ENCODE measurements at places on chromosomes 11 and 22.

DNA sequence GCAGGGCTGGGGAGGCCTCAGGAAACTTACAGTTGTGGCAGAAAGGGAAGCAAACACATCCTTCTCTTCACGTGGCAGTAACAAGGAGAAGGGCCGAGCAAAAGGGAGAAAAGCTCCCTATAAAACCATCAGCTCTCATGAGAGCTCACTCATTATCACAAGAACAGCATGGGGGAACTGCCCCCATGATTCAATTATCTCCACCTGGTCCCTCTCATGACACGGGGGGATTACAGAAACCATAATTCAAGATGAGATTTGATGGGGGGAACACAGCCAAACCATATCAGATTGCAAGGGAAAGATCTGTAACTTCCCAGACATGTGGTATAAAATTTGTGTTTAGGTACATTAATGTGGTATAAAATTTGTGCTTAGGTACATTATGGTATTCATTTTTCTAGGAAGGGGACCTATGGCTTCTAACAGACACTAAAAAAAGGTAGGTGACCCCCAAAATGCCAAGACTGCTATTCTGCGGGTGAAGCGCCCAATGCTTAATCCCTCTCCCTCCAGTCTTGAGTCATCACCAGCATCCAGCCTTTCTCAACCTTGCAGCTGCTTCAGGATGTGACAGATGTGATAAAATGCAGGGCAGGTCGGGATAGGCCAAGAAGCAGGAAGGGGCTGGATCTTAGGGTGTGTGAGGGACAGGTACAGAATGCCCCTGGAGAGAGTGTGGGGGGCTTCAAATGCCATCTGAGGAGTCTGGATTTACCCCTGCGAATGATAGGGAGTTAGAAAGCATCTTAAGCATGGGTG lies 57.7 kb upstream of the AMPD3 start:
- DNase-seq, result no peak

DNA sequence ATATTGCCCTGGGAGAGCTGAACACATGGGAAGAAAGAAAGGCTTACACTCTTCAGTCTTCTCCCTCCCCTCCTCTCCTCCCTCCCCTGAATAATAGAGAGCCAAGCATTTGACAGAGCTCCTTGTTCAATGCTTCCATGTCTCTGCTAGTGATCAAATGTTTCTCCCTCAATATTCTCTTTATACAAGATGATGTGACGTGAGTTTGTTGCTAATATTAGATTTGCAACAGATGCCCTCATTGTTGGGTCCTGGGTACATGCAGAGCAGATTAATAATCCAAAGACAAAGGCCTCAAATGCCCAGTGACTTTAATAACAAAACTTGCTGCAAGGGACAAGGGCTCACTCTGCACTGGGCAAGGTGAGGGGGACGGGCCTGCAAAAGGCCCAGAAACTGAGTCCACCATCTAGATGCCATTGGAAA lies 7.1 kb upstream of the ENDOD1 start:
- no peak for DNase-seq

DNA sequence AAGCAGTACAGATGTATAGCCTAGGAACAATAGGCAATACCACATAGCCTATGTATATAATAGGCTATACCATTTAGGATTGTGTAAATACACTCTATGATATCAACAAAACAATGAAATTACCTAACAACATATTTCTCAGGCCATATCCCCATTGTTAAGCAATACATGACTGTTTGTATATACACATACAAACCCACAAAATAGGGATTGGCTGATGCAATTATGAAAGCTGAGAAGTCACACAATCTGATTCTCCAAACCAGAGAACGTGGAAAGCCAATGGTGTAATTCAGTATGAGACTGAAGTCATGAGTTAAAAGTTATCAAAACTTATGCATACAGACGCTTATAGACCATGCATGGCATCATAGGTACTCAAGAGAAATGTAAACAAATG lies 700.1 kb upstream of the RAG2 start:
- no peak for DNase-seq

GRCh38 chr11:97280347-97280746 lies 890.5 kb downstream of the JRKL start:
- DNase-seq, result no peak

DNA sequence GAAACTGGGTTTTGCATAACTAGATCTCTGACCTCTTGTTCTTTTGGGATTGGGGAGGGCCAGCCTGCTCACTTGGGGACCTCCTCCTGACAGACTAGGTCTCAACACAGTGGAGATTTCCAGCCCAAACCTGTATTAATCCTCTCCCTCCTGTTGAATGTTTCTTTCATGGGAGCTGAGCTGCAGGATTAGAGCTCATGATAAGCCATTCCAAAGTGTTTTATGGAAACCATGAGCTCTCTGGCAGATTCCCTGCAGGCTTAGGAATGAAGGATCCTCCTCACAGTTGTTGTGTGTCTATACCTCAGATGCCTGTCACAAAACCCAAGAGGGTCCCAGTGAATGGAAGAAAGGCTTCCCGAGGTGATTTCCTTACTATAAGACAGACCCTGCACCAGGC lies 248.4 kb upstream of the B3GAT1 start:
- no peak for DNase-seq

GRCh38 chr22:42792909-42793847 lies 63.9 kb downstream of the ARFGAP3 start:
- no peak for DNase-seq

DNA sequence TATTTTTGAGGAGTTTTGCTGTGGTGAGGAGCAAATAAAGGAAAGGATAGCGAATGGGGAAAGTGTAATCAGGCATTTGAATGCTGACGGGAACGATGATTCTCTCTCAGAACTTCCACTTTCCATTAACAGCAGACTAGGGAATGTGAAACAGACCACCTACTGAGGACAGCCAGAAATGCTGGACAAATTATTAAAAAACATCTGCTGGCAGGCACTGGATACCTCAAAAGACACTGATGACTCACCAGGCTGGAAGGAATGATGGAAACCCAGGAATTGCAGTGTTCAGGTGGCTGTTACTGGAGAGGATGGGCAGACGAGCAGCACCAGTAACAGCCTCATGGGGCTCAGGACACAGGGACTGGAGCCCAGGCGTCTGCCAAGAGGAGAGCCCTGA lies 33.4 kb downstream of the PLA2G6 start:
- DNase-seq, result no peak

DNA sequence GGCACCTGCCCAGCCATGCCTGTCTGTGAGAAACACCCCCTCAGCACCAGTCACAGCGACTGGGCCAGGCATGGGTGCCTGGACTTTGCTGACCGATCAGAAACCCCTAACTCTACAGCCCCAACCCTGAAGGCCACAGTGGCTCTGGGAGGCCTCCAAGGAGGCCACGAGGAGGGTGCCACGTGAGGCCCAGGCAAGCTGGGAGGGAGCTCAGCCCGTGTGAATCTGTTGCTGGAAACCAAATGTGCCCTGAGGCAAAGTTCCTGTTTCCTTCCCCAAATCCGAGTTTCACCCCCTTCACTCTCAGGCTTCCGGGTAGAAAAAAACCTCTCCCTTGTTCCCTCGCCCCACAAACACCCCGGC lies 1.3 kb downstream of the UNC93B1 start:
- no peak for DNase-seq

- peak; percentile 20 for DNase-seq
Measured at GRCh38 chr11:111417766-111418435, 38.8 kb upstream of the POU2AF1 start.

DNA sequence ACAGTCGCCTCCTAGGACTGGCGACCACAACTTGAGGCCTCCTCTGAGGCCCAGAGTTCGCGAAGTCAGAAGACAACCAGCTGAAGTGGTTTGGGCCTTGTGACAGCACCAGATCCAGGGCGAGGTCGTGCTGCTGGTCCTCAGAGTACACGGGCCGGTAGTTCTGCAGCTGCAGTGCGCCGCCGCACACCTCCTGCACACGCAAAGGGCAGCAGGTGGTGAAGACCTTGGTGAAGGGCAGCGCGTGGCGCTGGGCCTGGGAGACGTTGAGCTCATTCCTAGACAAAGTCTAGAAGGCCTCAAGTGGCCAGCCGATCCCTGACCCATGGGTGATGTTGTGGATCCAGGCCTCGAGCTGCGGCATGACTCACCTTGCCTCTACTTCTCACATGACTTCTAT lies 18.2 kb downstream of the CD3E start:
- DNase-seq, result no peak

DNA sequence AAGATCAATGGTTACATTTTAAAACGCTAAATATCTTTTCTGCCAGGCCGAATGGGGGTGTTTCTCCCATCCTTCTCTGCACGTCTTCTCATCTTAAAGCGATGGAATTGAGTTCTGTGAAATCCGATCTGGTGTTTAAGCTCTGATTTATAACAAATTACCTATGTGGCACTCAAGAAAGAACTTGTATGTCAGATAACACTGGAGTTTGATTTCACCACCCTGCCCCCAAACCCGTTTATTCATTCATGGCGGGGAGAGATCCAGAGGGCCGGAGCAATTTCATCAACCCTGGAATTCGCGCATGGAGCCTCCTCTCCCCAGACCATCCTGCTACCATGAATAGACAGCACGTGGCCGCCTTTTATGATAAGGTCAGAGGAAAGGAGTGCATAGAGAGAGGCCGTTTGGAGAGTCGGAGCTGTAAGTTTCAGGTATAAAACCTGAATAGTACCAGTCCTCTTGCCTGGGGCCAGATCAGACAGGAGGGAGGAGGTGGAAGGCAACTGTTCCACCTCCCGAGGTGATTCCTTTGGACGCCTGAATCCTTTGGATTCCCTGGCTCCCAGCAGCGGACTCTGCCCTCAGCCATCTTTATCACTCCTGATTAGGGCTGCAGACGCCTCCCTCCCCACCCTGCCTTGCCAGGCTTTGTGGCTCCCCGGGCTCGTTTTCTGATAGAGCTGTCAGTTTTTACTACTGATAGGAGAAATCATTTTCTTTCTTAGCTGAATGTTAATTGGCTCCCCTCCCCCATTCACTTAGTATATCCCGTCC lies 27.3 kb upstream of the NFAM1 start:
- no peak for DNase-seq

DNA sequence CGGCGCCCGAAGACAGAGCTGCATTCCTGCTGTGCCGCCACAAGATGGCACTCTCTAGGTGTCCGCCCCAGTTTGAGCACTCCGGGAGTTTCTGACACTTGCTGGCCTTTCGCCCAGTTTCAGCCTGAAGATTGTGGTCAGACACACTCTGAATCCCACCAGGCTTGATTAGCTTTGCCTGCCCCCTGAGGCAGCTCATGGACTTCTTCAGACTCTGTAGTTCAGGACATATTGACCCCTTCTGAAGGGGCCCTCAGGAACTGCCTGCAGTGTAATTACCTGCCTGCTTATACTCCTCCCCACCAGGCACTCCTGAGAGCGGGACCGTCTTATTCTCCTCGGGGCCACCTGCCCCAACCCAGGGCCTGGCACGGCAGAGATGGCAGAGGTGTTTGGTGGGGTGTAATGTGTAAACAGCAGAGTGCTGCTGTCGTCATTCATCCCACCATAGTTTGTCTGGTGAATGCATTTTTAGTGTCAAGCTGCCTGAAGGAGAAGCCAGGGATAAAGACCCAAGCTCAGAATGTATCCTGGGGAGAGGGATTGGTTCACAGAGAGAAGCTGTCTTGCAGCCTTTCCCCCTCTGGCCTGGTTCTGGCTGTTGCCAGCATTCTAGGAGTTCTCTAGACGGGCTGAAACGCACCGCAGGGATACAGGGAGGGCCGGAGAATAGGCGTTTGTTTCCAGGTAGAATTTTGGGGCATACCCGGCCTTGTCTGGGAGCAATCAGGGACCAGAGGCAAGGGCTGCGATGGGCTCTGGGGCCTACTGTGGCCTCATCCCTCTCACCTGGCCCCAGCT lies 46.4 kb downstream of the EIF3F start:
- peak; percentile 42 for DNase-seq

DNA sequence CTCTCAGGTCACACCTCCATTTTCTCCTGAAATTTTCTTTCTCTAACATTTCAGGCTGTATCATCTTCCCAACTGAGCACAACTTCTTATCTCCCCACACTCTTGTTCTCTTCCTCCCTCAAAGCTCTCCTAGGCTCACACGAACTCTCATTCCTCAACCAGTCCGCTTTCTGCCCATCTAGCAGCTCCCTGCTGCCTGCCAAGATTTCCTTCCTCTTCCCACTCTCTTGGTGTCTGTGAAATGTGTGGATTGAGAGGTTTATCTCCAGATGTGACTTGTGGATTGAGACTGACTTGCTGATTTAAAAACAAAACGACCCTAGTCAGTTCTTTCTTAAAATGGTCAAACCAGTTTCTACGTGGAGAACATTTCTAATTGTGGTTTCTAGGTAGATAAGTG lies 106.3 kb downstream of the MTNR1B start:
- DNase-seq, result no peak

DNA sequence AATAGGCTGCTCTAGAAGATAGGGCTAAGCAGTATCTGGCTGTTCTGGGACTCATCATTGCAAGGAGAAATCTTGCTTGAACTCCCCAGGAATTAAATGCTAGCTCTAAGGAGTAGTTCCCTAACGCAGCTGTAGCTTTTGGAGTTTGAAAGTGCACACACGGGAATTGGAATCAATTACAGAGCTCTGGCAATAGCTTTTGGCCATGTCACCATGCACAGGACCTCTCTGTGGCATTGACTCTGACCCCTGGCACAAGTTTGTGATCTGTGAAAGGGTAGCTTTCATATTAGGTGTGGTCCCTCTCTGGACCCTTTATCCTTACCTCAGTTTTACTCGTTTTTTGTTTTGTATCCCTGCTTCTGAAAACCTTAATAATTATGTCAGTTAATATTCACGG lies 121.6 kb downstream of the FAT3 start:
- DNase-seq, result no peak

DNA sequence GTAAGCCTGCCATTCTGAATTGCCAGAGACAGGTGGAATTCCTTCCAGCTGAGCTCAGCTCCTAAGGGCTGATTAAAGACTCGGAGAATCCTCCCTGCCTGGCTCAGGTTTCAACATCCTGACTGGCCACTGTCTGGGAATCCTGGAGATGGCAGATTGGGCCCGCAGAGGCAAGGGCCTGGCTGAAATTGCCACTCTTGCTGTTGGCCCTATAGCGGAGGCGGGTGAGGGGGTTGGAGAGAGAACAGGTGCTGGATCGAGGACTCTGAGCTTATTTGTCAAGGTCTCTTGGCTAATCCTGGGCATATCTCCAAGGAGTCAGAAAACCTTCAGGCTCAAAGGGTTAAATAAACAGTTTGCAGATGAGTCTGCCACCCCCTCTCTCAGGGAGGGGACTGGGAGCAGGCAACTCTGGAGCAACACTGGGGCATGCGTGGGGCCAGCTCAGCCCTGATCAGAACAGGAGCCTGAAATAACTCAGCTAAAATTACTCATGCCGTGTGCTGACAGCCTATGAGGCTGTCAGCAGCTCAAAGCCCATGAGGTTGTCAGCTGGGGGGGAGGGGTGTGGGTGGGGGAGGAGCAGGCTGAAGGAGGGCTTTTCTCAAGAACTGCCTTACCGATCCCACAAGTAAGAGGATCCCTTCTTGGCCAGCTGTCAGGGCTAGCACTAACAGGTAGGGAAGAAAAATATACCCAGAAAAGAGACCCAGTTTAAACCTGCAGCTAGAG lies 14.7 kb upstream of the MFRP start:
- DNase-seq, result peak; percentile 32

GRCh38 chr11:113663567-113663966 lies 42.5 kb downstream of the TMPRSS5 start:
- no peak for DNase-seq

- no peak for DNase-seq
Measured at GRCh38 chr11:16311831-16312230, 44.5 kb downstream of the SOX6 start.
